ENCODE measurements at places on chromosomes 5 and 9. TPM values are rescaled to one million over a fixed set of nuclear protein-coding genes. Genes with fewer than 3 reads are reported as not detected.

The BAAT gene
- total RNA-seq: 0.07 TPM

The BSPRY gene
- 6.6 TPM for total RNA-seq

The GRAMD2B gene
- total RNA-seq: 9.7 TPM

The GEMIN5 gene
- total RNA-seq: 33.0 TPM

The LHX6 gene
- 0.11 TPM for total RNA-seq

DNA sequence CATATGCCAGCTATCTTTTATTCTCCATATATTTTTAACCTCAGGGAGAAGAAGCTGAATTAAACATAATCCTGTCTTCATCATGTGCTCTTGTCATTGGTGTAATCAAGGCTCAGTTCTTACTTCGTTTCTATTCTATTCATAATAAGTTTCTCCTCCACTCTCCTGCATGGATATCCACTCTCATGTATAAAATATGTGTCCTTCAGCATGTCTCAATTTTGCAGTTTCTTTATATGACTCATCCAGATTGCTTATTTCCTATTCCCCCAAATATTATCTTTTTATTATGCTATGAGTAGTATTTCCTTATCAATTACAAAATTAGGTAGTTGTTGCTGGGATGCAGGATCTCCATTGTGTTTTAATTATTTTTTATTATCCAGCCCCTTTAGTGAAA, 643.7 kb upstream of the ACO1 start:
- no peaks in the 10 kb centered on the region for H3K36me3 ChIP-seq
- DNase-seq: no peak
- no peaks in the 10 kb centered on the region for H3K4me1 ChIP-seq
- H3K27me3 ChIP-seq: no peaks in the 10 kb centered on the region

DNA sequence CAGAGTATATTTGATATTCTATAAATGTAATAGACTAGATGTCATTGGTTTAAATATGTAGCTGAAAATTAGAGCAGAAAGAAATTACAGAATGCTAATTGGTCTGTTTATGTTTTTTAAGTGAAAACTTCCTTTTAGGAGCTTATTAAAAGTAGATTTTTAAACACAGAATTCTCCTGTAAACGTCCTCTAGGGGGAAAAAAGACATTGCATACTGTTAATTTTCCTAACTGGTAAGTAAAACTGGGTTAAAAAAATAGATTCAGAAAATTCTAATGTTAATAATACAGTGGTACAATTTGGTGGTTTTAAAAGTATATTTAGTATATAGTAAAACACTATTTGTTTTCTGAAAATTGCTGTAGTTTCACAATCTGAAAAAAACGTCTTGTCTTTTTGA, 59.8 kb downstream of the ZCCHC7 start:
- DNase-seq: no peak
- H3K4me1 ChIP-seq: peaks cover 16% of the 10 kb centered on the region

GRCh38 chr5:86909418-86910295, 291.9 kb downstream of the COX7C start:
- H3K36me3 ChIP-seq: no peaks in the 10 kb centered on the region
- peaks cover 17% of the 10 kb centered on the region for H3K27me3 ChIP-seq
- no peak overlapping the region for H3K4me3 ChIP-seq
- H3K4me1 ChIP-seq: no peaks in the 10 kb centered on the region
- no peak for DNase-seq
- H3K27ac ChIP-seq: no peak overlapping the region

GRCh38 chr9:77194423-77194822, 17.1 kb downstream of the VPS13A start:
- no peak overlapping the region for H3K4me3 ChIP-seq
- peaks cover 48% of the 10 kb centered on the region for H3K4me1 ChIP-seq
- H3K27me3 ChIP-seq: no peaks in the 10 kb centered on the region
- DNase-seq: no peak

DNA sequence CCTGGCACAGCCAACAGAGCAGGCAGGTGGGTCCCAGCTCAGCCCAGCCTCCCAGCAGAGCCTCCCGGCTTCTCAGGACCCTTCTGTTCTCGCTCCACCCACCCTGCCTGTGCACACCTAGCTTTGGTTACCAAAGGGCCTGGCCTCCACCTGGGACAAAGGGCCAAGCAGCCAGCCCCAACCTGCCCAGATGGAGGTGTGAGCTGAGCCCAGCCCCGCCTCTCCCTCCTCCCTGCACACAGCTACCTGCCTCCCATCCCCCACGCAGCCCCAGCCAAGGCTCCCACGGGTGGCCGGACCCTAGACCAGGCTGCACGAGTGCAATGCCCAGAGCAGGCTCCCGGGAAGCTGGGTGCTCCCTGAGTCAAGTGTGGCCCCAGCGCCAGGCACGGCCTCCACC, 5.6 kb downstream of the TPRN start:
- H3K36me3 ChIP-seq: peaks cover 4% of the 10 kb centered on the region
- no peak for DNase-seq
- peaks cover 10% of the 10 kb centered on the region for H3K4me1 ChIP-seq

DNA sequence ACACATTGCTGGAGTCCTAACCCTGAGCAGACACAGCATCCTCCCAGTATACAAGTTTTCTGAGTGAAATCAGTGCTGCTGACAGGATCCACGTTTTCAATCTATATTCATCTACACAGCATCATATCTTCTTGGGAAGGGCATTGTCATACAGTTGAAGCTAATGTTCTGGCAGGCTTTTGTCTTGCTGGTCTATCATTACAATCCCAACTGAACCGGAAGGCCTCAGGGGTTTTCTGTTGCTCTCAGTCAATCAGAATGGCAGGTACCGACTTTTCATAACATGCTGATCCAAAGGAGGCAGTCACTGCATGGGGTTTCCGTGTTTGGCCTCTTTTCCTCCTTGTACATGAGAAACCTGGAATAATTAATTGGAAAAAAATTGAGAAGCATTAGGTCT, 2118.8 kb upstream of the WWC1 start:
- no peak overlapping the region for H3K27ac ChIP-seq
- H3K4me1 ChIP-seq: no peaks in the 10 kb centered on the region
- no peak for DNase-seq
- H3K27me3 ChIP-seq: no peaks in the 10 kb centered on the region

DNA sequence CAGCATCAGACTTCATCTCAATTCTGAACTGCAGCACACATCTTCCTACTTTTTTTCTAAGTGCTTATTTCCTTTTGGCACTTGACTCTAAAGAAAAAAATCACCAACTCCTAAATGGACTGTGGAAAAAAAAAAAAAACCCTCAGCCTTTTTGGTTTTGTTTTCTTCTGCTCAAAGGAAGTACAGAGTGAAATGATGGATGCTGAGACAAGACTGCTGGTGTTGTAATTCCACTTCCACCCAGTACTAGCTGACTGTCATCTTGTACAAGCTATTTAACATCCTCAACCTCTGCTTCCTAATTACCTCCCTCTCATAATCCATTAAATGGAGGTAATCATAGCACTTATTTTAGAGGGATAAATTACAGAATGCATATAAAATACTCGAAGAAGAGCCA, 171.5 kb upstream of the GNA14 start:
- no peak overlapping the region for H3K4me3 ChIP-seq
- no peaks in the 10 kb centered on the region for H3K27me3 ChIP-seq
- no peak overlapping the region for H3K27ac ChIP-seq
- peaks cover 2% of the 10 kb centered on the region for H3K36me3 ChIP-seq
- peaks cover 24% of the 10 kb centered on the region for H3K4me1 ChIP-seq

DNA sequence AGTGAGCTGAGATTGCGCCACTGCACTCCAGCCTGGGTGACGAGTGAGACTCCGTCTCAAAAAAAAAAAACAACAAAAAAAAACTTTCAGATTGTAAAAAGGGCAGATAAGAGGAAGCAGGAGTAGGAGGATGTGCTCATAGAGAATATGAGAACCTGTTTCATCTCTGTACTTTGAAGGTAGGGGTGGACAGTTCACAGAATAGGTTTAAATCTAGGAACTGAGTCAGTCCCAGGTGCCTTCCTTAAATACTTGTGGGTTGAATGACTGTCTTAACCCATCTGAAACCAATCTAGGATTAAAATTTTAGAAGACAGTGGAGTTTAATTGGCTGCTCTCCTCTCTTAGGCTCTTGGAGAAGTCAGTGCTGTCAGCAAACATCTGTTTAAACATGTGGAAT, 12.4 kb downstream of the POLK start:
- H3K27me3 ChIP-seq: no peaks in the 10 kb centered on the region
- H3K4me3 ChIP-seq: peak overlapping the region; percentile 20

DNA sequence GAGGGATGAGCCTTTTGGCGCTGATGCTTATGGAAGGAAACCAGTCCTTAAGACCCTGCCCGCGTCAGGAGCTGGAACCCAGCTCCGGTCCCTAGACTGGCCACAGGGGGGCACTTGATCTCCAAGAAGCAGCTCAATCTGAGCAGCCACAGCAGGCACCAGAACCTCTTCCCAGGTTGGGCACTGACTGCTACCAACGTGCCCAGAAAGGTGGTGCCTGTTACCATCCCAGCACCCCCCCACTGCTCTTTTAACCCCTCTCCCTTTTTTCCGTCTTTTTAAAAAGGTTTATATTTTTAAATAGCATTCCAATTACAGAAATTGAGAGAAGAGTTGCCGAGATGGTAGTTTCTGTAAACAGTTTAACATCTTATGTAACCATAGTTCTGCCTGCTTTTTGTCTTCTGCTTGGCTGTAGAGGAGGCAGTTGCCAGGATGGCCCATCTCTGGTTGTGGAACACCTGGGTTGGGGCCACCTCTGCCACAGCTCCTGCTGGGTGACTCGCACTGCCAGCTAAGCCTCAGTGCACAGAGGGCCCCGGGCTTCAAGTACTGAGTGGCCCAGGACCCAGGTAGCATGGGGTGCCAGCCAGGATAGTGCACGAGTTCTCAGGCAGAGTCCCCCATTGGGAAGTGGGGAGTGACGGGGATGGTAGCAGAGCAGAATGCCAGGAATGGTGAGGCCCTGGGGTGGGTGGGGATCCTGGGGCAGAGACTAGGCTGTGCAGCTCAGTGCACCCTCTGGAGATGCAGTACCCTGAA, 62.8 kb downstream of the PFDN1 start:
- H3K4me1 ChIP-seq: peaks cover 8% of the 10 kb centered on the region
- peak; percentile 84 for DNase-seq
- H3K36me3 ChIP-seq: peaks cover 8% of the 10 kb centered on the region
- no peaks in the 10 kb centered on the region for H3K27me3 ChIP-seq

GRCh38 chr5:179298181-179298993, 46.9 kb downstream of the ADAMTS2 start:
- no peak overlapping the region for H3K27ac ChIP-seq
- no peaks in the 10 kb centered on the region for H3K27me3 ChIP-seq
- no peaks in the 10 kb centered on the region for H3K36me3 ChIP-seq
- H3K4me3 ChIP-seq: no peak overlapping the region
- no peaks in the 10 kb centered on the region for H3K4me1 ChIP-seq

GRCh38 chr9:78040726-78041125, 9.1 kb upstream of the GNAQ start:
- no peak overlapping the region for H3K4me3 ChIP-seq
- no peak overlapping the region for H3K27ac ChIP-seq
- no peaks in the 10 kb centered on the region for H3K36me3 ChIP-seq
- H3K4me1 ChIP-seq: peaks cover under 1% of the 10 kb centered on the region
- H3K27me3 ChIP-seq: no peaks in the 10 kb centered on the region

- H3K27me3 ChIP-seq: peaks cover 3% of the 10 kb centered on the region
- peaks cover 16% of the 10 kb centered on the region for H3K4me1 ChIP-seq
- H3K27ac ChIP-seq: peak overlapping the region; percentile 73
- no peak for DNase-seq
- peak overlapping the region; percentile 90 for H3K4me3 ChIP-seq
- H3K36me3 ChIP-seq: peaks cover 8% of the 10 kb centered on the region
Measured at GRCh38 chr5:160119905-160120266, 636 bp upstream of the PWWP2A start.

DNA sequence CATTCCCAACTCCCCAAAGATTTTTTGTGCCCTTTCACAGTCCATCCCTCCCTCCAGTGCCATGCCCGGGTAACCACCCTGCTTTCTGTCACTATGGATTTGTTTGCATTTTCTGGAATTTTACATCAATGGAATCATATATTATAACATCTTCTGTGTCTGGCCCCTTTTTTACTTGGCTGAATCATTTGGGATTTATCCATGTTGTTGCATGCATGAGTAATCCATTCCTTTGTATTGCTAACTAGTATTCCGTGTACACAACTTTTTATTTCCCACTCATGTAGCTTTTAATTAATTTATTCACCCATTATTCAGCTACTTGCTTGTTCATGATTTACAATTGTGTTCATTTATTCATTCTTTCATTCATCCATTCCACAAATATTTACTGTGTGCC, 94.1 kb downstream of the FGF18 start:
- peaks cover 15% of the 10 kb centered on the region for H3K27me3 ChIP-seq
- no peak for DNase-seq
- no peaks in the 10 kb centered on the region for H3K4me1 ChIP-seq
- H3K4me3 ChIP-seq: no peak overlapping the region

DNA sequence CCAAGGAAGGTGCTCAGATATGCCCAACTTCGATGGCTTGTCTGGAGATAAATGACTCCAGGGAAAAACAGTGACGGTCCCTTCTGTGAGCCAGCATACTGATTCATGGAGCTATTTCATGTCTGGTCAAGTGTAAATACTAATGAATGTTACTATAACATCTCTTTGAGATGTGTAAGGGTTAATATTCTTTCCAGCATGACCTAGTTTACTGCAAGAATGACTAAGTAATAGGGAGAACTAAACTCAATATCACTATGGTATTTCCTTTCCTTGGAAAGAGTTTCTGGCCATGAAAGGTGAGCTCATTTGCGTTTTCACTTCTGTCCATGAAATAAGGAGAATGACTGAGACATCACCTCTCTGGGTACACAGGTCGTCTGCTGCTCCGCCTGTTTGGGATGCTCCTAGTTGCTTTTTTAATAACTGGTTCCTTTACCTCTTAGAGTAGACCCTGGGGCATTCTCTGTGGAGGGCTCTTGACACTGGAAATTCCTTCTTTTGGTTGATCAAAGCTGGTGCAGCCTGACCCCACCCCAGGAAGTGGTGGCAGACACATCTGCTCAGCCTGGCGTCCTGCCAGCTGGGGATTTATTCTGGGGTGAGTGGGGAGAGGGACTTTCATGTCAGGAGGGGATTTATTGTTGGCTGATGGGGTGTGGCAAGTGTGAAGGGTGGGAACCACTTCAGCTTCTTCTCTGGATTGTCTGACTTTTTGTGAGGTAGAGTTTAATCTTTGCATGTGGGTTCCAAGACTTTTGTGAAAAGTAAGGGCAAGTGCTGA, 250.0 kb upstream of the MPDZ start:
- no peaks in the 10 kb centered on the region for H3K36me3 ChIP-seq
- H3K4me1 ChIP-seq: no peaks in the 10 kb centered on the region
- no peaks in the 10 kb centered on the region for H3K27me3 ChIP-seq
- H3K4me3 ChIP-seq: no peak overlapping the region
- H3K27ac ChIP-seq: no peak overlapping the region
- no peak for DNase-seq

GRCh38 chr5:98320343-98320742, 453.1 kb upstream of the RGMB start:
- no peaks in the 10 kb centered on the region for H3K4me1 ChIP-seq
- no peak for DNase-seq
- no peak overlapping the region for H3K27ac ChIP-seq
- H3K27me3 ChIP-seq: no peaks in the 10 kb centered on the region
- H3K4me3 ChIP-seq: no peak overlapping the region

Data from activated CD4-positive, alpha-beta T cell treated with anti-CD3 and anti-CD28 coated beads for 36 hours (primary cell).